ENCODE measurements at places on chromosomes 5 and 9.

- DNase-seq: no peak
These were observed 548.2 kb upstream of the CLINT1 start for GRCh38 chr5:158406884-158407823.

- DNase-seq: no peak
These were observed 27.9 kb upstream of the CEMIP2 start for GRCh38 chr9:71796100-71796767.

- DNase-seq: no peak
These were observed 310.7 kb downstream of the HCN1 start for GRCh38 chr5:45385321-45386058.

DNA sequence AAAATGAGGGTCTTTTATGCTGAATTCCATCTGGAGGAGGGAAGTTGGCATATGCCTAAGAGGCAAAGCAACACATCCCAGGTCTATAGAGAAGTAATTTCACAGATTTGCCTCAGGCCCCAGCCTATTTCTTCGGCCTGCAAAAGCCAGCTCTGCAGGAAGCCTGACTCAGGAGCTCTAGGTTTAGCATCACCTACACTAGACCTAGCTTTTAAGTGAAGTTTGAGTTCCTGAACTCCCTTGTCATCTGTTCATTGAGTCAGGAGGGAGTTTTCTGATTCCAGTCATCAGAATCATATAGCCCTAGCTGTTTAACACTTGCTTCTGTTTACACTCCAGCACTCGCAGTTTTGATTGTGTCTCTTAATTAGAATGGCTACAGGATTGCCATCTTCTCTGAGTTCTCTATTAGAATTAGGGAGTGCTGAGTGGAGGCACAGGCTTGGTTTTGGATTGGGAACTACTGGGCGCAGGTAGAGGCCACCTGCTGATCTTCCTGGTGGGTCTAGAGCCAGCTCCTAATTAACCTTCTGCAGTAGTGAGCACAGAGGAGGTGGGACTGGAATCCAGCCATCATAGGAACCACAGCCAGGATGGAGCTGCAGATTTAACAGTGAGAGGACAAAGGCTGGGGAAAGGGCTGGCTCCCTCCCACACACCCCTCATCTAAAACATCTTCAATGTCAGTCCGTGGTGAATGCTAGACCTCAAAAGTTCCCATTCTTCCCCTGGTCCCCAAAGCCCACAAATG lies 179.5 kb downstream of the TRIO start:
- no peak for DNase-seq

- DNase-seq: no peak
These were observed 8.8 kb downstream of the ARPC5L start for GRCh38 chr9:124870723-124871122.

- no peak for DNase-seq
These were observed 50.9 kb downstream of the GOLPH3 start for GRCh38 chr5:32123058-32123805.

GRCh38 chr5:127702926-127703561 lies at the start of gene CCDC192:
CCDC192 (plus strand) TSS chr5:127703391; CDS start chr5:127703446, 55 bp downstream.
- DNase-seq: no peak

DNA sequence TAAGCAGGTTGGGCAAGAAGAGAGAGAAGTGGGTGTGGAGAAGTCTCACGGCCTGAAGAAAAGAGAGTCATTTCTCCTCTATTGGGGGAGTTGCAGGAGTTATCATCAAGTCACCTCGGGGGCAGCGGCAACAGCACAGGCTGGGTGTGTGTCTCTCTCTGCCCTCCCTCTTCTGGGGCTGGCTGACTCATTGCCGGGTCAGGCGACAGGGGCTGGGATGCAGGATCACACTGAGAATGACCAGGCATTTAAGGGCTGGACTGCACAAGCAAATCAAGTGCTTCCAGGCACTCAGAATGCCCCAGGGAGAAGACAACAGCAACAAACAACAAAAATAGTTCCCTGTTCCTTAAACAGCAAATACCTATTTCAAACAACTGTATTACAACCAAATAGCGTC lies 6.3 kb upstream of the EQTN start:
- DNase-seq: no peak

- DNase-seq: no peak
These were observed 65.4 kb upstream of the TNFSF8 start for GRCh38 chr9:114995681-114996221.

DNA sequence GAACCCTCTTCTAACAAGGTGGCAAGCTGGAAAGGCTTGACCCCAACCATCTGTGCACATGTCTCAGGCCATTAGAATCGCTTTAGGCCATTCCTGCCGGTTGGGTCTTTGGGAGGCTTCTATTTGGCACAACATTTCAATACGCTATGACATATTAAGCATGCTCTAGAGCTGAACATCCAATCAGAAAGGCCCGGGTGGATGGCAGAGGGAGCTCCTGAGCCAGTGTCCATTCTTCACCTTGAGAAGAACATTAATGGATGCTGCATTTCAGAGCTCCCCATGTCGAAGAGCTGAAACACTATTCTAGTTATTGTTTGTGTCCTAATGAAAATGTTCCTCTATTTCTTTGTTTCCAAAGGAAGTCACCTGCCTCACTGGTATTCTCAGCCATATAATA lies 12.8 kb downstream of the SPATA9 start:
- DNase-seq: no peak

- no peak for DNase-seq
These were observed 340.3 kb downstream of the CWC27 start for GRCh38 chr5:65108786-65109743.

GRCh38 chr5:151811593-151812321 lies 40.0 kb downstream of the G3BP1 start:
- DNase-seq: no peak

DNA sequence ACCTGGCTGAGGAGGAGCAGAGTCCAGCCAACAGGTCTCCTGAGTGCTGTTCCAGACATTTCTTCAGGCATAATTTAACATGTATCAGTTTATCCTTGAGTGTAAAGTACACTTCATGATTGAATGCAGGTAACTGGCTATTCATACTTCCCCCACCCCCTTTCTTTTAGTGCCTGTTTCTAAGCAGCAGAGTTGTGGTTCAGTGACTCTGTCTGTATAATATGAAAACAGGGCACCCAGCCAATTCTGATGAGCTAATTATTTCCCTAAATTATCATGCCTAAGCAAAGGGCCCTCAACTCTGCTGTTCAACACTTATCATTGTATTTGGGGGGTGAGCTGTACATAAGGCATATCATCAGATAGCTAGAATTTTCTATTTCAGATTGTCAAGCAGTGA lies 51.9 kb upstream of the ZSWIM6 start:
- DNase-seq: no peak

- no peak for DNase-seq
These were observed 253.0 kb downstream of the CDH10 start for GRCh38 chr5:24391816-24392215.

DNA sequence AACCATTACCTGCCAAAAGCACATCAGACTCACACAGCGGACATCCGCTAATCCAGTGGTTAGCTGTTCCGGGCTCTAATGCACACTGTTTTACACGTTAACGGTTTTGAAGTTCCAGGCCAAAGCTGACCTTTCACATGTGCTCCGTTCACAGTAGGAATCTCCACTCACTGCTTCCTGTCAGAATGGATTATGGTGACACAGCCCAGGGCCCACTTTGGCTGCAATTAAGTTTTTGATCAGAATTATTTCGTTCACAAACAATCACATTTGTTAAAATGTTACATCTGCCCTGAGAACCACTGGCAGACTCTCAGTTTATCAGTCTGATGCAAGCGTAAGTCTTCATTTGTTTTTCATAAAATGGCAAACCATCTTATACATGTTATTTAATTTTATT lies 30.2 kb upstream of the CATSPER3 start:
- DNase-seq: no peak

DNA sequence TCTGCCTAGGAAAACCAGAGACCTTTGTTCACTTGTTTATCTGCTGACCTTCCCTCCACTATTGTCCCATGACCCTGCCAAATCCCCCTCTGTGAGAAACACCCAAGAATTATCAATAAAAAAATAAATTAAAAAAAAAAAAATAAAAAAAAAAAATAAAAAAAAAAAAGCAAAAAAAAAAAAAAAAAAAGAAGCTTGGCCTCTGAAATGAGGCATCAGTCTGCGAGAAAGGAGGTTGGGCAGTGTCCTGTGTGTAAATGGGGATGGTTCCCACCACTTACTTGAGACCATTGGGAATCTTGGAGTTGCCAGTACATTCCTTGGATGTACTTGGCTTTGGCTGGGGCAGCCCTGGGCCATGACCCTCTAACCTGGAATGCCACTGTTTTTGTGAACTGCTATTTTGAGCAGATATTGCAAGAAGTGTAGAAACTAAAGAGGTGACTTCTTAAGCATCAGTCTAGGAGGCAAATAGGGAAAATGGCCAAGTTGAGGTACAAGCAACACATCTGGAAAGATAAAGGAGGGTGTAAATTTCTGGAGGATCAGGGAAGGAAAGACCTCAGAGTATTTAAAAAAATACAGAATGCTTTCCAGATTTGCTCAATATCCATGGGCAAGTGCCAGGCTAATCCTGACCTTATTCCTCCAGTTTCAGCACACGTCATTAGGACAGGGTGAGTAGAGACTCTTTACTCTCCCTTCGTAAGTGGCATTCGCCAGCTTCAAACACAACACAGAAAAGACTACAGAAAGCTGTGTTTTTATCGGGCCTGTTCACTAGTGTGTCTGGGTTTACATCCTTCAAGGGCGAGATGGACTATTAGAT lies 58.1 kb downstream of the HSPA4 start:
- no peak for DNase-seq

DNA sequence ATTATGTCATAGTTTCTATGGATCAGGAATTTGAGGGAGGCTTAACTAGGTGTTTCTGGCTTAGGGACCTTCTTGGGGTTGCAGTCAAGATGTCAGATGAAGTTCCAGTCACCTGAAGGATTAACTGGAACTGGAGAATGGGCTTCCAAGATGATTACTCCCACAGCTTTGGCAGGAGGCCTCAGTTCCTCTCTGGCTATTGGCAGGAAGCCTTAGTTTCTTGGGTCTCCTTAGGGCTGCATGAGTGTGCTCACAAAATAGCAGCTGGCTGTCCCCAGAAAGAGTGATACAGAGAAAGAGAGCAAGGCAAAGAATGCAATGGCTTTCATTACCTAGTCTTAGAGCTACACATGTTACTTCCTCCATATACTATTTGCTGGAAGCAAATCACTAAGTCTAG lies 138.1 kb upstream of the TLE4 start:
- DNase-seq: no peak

GRCh38 chr9:74001382-74001781 lies 495.8 kb upstream of the RORB start:
- no peak for DNase-seq

- no peak for DNase-seq
These were observed 217.6 kb upstream of the ANKRD55 start for GRCh38 chr5:56450766-56451165.

GRCh38 chr5:82111191-82111590 lies 139.4 kb downstream of the ATG10 start:
- no peak for DNase-seq

- no peak for DNase-seq
These were observed 41.8 kb upstream of the PAM start for GRCh38 chr5:102713278-102713677.

GRCh38 chr5:180428598-180428997 lies 65.6 kb upstream of the CNOT6 start:
- no peak for DNase-seq

DNA sequence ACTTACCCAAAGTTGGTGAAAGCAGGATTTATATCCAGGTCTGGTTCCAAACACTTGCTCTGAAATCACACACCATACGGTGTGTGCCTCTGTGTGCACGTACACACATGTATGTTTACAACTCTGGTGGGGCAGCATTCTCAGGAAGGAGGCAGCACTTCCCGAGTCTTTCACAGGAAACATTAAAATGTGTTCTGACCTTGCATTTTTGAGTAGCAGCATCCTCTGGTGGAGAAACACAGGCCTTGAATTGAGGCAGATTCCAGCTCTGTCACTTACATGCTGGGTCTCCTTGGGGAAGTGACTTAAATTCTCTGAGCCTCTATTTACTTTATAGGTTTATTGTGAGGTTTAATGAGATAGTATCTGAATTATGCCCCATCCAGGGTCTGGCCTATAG lies 126.4 kb downstream of the RGS3 start:
- DNase-seq: no peak

- no peak for DNase-seq
These were observed 99.2 kb downstream of the ARRDC3 start for GRCh38 chr5:91283899-91284298.

DNA sequence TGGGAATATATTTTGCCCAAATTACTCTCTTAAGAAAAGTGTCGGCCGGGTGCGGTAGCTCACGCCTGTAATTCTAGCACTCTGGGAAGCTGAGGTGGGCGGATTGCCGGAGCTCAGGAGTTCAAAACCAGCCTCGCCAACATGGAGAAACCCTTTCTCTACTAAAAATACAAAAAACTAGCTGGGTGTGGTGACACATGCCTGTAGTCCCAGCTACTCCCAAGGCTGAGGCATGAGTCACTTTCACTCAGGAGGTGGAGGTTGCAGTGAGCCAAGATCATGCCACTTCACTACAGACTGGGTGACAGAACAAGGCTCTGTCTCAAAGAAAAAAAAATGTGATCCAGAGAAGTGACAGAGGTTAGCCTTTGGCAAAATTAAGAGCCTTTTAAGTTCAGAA lies 26.4 kb upstream of the TMEM171 start:
- no peak for DNase-seq

- DNase-seq: no peak
These were observed at the start of gene PPIC for GRCh38 chr5:123036391-123037103. PPIC (minus strand) TSS chr5:123036725; CDS start chr5:123036625, 100 bp downstream.

DNA sequence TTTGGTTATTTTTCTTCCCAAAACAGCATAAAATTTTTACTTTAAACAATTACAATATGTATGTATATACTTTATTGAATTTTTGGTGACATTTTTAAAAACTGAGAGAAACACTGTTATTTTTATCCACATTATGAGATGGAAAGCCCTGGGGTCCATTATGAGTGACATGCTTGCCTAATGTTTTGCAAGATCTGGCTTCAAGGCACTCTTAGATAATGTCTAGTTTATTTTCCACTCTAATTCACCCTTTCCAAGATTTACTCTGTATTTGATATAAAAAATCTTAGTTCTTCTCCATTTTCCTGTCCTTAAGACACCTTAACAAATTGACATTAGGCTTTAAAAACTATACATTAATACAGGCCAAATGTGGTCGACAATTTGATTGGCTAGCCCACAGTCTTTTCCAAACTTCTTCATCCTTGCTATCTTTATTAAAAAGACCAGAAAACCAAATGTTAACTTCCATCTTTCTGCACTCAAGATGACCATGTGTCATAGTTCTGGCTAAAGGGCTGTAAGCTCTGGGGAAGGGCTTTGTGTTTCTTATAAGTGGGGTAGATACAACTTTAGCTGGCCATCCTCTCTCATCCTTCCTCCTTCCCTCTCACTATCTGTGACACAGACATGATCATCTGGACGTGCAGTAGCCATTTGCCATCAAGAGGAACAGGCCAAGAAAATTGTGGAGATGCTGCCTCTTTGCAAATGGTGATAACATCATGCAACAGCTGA lies 561.1 kb downstream of the PDE4D start:
- no peak for DNase-seq

GRCh38 chr9:86351880-86352279 lies 2.3 kb downstream of the TUT7 start:
- DNase-seq: no peak

- DNase-seq: no peak
These were observed 1211.0 kb upstream of the CDH6 start for GRCh38 chr5:29982457-29982856.

GRCh38 chr9:136185066-136185465 lies 19.9 kb downstream of the LHX3 start:
- DNase-seq: no peak

GRCh38 chr9:101465326-101465915 lies 29.8 kb upstream of the ALDOB start:
- no peak for DNase-seq

- DNase-seq: no peak
These were observed 163.4 kb downstream of the RAB3C start for GRCh38 chr5:58746321-58746720.
